ACHN (cell line): ENCODE measurements at places on chromosomes 11 and 22.

DNA sequence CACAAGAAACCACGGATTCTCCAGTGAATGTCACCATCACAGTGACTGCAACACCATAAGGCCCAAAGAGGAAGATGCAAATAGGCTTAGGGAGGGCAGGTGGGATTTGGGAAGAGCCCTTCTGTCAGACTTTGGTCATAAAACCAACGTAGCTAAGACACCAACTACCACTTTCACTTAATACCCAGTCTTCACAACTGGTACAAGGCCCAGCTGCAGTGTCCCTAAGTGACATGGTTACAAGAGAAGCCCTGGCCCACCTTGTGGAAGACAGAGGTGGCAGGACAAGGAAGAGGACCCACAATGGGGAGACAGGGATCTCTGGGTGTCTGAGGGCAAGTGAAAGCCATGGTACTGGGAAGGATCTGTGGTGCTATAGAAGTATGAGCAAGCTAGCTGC lies 10.0 kb downstream of the VSIG10L2 start:
- no peak for DNase-seq

GRCh38 chr11:93967258-93967657 lies 53.9 kb upstream of the HEPHL1 start:
- no peak for DNase-seq

GRCh38 chr22:27903805-27904473 lies 15.1 kb downstream of the PITPNB start:
- DNase-seq, result no peak

- no peak for DNase-seq
Observed at GRCh38 chr11:5178046-5178837, 22.2 kb downstream of the OR51V1 start.

- no peak for DNase-seq
Observed at GRCh38 chr22:44648085-44648820, 53.8 kb upstream of the PRR5 start.

GRCh38 chr11:125428486-125429173 lies 67.4 kb downstream of the FEZ1 start:
- no peak for DNase-seq

GRCh38 chr11:93444617-93445073 lies 98.5 kb downstream of the SMCO4 start:
- DNase-seq, result no peak

DNA sequence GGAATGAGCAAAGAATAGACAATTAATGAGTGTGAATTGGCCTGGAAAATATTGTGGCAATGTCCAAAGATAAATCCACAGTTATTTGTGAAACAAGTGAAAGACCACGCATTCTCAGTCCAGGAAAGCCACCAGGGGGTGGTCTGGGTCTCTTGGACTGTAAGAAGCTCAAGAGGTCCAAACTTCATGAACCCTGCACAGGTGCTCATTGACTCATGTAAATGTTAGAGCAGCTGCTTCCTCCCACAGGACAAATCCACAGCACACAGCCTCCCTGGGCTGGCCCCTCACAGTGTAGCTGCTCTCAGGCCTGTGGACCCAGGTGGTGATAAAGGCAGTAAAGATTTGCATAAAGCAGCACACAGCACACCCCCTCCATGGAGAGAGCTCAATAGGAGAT lies 114.0 kb downstream of the ZNF280B start:
- DNase-seq, result no peak

- no peak for DNase-seq
Observed at GRCh38 chr11:76891285-76891684, 30.6 kb downstream of the ACER3 start.

DNA sequence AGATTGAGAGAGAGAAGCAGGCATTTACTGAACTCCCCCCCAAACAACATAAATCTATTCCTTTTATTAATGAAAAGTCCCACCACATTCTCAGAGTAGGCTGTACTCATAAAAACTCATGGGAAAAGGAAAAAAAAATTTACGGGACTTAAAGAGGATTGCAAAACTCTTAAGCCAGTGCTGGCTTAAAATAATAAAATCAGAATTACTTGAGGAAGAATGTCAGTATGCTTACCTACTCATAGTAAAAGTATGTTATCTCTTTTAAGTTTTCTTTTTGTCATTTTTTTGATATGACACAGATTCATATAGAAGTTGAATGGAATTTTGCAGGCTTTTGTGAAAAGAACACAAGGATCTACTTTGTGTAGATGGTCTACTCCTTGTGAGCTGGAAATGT lies 126.3 kb downstream of the LUZP2 start:
- DNase-seq, result no peak
